Brain pericyte (primary cell): ENCODE measurements at places on chromosomes 7 and 10.

DNA sequence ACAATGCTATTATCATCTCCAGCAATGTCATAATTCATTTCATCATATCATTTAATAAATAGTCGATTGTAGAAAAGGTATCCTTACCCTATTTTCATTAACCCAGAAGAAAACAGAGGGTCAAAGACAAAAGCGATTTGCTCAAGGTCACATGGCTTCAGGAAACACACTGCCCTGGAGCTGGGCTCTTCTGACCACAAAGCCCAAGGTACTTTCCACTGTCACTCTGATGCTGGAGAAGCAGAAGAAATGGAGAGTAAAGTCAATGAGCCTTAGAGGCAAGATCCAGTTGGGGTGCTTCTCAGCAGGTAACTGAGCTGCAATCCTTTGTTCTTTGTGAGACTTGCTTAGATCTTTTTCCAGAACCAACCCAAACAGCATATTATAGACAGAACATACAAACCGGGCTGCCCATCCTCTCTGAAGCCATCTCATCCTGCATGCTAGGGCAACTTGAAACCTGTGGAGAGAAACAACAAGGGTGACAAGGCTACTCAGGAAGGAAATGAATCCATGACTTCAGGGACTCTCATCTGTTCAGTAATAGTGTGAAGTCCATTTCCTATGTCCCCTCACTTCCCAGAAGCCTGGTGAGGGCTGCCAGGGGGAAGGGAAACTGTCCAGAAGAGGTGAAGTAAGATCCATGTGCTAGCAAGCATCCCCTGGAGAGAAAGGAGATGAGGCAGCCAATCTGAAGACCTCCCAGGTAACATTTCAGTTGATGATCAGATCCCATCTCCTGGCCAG is 148.6 kb upstream of the SVIL start:
- no peak for DNase-seq

DNA sequence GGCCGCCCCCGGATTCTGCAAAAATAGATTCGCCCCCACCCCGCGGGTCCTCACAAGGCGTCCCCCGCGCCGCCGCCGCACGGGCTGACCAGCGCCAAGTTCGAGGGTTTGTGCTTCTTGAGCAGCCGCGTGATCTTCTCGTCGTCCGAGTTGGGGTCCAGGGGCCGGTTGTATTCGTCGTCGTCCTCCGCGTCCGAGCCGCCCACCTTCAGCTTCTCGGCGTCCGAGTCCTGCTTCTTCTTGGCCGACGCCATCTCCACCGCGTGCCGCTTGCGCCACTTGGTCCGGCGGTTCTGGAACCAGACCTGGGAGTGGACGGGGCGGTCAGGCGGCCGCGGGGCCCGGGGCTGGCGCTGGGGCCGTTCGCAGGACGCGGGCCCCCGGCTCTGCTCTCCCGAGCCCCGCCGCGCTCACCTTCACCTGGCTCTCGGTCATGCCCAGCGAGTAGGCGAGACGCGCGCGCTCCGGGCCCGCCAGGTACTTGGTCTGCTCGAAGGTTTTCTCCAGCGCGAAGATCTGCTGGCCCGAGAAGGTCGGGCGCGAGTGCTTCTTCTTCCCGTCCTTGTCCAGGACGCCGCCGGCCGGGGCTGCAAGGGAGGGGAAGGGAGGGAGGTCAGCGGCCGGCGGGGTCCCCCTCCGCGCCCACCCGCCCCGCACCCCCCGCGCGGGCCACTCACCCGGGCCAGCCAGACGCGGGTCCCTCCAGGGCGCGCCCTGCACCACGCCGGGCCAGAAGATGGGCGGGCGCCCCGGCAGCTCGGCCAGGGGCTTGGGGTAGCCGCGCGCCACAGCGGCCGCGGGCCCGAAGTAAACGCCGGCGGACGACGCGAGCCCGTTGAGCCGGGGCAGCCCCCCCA is 853 bp downstream of the NKX6-2 start:
- DNase-seq: no peak

GRCh38 chr10:29181936-29182335 is 106.9 kb upstream of the LYZL1 start:
- DNase-seq: no peak

DNA sequence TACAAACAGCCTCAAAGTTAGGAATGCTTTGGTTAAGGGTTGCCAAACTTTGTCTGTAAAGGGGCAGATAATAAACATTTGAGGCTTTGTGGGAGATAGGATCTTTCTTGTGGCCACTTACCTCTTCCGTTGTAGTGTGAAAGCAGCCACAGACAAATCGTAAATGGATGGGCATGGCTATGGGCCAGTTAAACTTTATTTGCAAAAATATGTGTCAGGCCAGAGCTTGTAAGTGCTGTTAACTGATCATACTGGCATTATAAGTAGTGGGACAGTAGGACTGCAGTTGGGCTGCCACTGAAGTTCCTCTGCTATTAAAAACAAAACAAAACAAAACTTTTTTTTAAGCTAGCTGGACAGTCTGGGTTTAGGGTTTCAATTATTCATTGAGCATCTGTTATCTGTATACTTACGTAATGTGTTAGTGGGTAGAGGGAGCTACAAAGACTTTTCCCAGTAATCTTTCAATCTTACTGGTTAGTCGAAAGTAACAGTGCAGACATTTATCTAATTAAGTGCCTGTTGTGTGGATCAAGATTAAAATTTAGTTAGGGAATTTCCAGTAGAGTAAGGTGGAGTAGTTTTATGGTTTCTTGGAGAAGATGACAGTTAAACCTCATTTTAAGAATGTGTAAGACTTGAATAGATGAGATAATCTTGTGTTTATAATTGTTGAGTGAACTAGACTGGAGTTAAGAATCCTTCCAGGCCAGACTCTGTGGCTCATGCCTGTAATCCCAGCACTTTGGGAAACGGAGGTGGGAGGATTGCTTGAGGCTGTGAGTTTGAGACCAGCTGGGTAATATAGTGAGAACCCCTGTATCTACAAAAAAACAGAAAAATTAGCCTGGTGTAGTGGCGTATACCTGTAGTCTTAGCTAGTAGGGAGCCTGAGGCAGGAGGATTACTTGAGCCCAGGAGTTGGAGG is 100.1 kb downstream of the BTRC start:
- DNase-seq: no peak

DNA sequence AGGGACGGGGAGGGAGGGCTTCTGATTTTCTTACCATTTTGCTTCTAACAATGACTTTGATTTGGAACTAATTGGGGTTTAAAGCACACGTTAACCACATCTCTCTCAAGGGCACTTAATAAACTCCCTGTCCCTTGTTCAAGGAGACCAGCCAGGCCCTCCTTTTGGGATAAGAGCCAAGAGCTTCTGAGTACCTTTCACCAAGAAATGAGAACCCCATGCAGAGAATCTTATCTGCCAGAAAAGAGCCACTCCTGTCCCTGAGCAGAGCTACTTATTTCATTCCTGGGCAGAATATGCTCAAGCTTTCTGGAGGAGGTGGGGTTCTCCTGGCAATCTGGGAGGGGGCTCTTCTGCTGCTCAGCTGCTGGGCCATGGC is 574.6 kb downstream of the GALNT17 start:
- no peak for DNase-seq

DNA sequence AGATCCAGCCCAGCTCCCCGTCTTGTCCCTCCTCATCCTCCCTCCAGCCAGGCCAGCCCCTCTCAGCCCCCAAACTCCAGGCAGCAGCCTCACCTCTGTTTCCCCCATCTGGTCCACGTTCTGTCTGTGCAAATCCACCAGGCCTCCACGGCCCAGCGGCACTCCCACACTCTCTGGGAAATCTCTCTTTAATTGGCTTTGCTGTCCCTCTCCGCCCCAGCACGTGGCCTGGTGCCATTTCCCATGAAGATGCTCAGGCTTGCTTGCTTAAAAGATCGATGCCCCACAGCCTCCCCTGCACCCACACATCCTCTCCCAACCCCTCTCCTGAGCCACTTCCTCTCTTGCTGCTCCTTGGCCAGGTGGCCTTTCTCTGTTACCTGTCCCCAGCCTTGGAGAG is 39.3 kb downstream of the PRF1 start:
- DNase-seq: no peak

DNA sequence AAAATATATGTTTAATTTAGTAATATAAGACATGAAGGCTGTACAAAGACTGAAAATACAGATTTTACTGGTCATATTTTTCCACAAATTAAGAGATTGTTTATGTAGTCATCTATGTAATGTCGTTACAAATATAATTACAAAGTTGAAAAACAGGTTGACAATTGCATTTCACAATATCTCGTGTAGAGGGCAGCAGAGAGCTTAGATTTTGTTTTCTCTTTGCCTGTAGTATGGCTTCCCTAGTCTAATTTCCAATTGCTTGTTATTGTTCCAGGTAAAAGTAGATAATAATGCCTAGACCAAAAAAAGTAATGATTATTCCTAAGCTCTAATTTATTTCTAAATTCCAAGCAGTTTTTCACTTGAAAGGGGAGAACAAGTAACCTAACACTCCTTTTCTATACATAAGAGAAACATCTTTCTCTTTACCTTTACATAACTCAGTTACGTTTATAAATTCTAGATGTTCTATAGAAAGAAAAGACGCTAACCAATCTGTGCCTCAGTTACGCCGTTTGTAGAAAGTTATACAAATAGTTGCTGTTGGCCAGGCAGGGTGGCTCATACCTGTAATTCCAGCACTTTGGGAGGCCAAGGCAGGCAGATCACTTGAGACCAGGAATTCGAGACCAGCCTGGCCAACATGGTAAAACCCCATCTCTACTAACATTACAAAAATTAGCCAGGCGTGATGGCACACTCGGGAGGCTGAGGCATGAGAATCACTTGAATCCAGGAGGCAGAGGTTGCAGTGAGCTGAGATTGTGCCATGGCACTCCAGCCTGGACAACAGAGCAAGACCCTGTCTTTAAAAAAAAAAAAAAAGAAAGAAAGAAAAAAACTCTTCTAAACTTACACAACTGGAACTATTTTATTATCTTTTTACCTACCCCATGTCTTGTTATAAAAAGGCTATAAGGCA is 30.0 kb downstream of the NET1 start:
- no peak for DNase-seq

DNA sequence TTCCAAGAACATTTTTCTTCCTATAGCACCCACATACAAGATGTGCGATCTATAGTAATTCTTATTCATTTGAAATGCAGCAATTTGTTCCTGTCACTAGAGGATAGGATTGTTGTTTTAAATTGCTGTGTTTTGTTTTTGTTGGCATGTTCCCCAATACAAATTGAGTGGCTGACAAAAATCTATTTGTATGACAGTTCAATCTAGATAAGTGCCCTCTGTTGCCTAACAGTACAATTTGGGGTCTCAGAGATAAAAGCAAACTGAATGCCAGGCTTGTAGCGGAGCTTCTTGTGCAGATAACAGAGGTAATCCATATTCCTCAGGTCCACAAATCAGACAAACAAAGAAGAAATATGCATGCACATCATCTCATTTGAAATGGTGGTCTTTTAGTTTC is 68.8 kb downstream of the VTI1A start:
- DNase-seq: no peak

DNA sequence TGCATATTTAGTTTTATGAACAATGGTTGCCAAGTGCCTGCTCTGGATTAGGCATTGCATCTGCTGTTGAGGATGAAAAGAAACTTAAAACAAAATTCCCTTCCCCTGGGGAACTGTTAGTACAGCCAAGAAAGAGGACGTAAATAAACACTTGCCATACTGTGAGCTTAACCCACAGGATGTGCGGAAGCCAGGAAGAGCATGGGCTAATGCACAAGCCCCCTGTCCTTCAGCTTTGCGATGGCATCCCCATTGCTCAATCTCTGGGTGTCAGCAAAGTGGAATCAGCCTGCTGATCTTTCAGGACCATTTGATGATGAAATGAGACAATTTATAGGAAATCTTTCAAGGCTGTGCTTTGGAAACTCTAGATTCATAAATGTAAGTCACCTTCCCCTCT is 399.9 kb upstream of the IGFBP3 start:
- DNase-seq: peak; percentile 50

DNA sequence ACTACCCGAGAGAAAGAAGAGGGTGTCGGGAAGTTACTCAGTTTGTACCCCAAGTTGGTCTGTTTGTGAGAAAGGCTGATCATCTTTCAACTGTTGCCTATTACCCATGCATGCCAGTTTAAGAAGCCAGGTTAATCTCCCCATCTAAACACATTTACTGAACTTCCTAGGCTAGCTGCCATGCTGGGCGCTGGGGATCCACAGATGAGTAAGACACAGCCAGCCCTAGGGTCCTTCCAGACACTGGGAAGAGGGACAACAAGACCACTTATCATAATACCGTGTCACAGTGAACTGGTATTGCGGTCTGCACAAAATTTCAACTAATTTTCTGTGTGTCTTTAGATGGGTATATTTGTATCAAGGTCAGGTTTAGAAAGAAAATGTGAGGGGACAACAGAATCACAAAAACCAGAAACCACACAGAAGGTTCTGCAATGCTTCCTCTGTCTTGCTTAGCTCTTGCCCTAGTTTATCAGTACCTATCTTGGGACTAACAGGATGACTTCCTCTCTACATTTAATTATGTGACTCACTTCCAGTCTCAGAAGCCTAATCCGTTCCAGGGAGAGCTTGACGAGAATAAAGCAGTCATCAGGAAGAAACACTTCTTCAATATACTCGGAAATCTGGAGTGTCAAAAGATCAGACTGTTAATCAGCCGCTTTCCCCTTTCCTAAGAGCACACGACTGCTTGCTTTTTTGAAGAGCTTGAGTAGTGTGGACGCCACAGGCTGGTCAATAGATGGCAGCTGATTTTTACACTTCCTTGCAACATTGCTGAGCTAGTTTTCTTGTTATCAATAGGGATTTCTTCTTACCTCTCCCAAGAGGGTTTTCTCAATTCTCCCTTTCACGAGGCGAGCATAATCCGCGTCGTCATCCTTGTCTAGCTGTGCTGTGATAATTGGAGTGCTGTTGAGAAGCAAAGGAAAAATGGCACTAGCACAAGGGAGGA is 45.7 kb downstream of the POLR3A start:
- no peak for DNase-seq

DNA sequence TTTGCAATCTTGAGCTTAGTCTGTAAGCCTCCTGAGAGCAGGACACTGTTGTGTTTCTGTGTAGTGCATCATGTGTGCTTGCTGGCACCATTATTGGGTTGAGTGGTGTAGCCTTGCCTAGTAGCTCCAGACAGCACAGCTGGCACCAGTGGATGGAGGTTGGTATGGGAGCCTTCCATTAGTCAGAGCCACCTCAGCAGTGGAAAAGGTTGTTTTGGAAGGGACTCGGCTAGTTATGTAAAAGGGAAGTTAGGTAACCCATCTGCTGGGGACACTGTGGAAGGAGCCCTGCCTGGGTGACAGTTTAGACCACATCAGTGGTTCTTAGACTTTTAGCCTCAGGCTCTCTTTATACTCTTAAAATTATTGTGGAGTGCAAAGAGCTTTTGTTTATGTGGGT is 16.3 kb downstream of the MINDY4 start:
- DNase-seq: no peak
